Right lung (tissue), 10 donors: ENCODE measurements at places on chromosomes 12 and 14. TPM values are rescaled to one million over a fixed set of nuclear protein-coding genes. Genes with fewer than 3 reads are reported as not detected.

- DNase-seq: no peak
Measured at GRCh38 chr14:104638190-104638589, 33.6 kb upstream of the TMEM179 start.

DNA sequence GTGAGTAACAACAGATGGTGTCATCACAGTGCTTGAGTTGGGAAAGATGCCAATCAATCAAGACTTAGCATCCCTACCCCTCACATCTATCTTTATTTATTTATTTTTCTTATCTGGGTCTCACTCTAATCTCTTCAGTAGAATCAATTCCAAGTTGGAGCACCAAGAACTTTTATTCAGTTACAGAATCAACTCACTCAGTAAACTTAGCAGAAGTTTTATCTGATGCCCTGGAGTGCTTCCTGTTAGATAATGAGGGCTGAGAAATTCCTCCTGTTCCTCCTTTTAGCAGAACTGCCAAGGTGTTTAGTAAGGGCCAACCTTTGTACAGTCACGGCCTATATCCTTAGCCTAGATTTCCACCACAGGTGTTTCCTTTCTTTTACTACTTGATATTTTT lies 11.3 kb upstream of the SLC5A8 start:
- no peak for DNase-seq

DNA sequence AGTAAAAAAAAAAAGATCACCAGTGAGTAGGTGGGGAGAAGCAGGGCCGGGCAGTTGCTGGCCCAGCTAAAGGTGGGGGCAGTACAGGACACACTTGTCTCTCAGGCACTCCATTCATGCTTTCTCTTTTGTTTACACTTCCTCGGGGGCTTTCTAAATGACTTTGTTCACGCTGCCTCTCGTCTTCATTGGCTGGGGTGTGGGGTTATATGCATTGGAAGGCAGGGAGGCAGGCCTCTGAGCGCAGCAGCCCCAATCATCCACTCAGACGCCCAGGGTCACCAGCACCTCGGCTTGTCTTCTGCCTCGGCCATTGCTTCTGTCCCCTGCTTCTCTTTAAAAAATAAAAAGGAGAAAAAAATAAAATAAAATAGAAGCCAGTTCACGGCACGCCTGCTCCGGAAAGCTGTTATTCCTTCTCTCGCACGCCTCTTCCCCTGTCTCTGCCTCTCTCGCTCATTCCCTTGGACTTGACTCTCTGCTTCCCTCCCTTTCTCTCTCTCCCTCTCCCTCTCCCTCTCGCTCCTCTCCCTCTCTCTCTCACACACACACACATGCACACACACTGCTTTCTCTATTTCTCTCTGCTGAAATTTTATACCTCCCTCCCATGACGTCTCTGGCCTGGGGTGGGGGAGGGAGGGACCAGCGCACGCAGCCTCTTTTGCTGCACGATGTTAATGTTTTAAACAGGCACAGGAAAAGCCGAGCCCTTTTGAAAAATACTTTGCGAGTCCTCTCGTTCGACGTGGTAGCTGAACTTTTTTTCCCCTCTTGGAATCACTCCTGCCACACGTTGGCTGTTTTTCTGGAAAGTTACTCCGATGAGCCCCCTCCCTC lies at the start of gene TGFB3:
Gene TGFB3, minus strand, starts transcription at position 570 of the 840 bp plus-strand sequence. CDS start 1,102 bp downstream, outside the sequence.
- DNase-seq: peak; percentile 94

- no peak for DNase-seq
Measured at GRCh38 chr12:11941606-11942337, 129.0 kb upstream of the BCL2L14 start.

DNA sequence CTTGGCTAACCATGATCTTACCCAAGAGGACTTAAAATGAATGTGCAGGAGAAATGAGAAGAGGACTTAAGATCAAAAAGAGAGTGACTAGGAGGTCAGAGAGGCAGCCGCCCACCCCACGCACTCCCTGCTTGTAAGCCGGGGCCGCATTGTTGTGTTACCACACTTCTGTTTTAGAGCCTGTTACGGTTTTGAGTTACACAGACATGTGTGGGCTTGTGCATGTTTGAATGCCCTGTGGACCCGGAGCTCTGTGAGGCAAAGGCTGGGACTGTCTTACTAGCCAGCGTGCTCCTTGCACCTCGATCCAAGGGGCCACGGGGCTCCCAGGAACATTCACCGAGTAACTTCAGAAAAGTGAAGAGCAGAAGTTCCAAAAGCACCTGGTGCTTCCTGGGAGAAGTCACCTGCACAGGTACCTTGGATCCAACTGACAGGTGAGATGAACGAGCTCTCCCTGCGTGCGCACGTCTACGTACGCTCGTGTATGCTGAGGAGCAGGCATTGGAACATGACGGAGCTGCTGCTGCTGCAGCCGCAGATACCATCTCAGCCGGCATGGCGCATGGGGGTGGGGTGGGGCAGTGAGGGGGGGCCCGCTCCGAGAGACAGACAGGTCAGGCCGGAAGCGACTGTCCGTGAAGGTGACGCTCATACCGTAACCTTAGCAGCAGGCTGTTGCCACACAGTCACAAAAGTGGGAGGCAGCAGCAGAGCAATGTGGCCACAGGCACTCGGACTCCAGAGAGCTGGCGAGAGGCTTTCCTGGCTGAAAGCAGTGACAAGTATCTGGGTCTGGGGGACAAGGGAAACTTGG lies 23.7 kb downstream of the SFSWAP start:
- DNase-seq: no peak

GRCh38 chr12:3777206-3777809 lies 24.4 kb upstream of the CRACR2A start:
- peak; percentile 24 for DNase-seq

- DNase-seq: no peak
Measured at GRCh38 chr12:52800259-52800917, 4.5 kb upstream of the KRT3 start.

- DNase-seq: no peak
Measured at GRCh38 chr14:71049435-71050133, 142.3 kb downstream of the PCNX1 start.

GRCh38 chr12:48119078-48119833 lies at the start of gene PFKM:
TSS of gene PFKM (plus strand) at chr12:48119364. CDS start at chr12:48122775, 3,411 bp downstream.
- DNase-seq: peak; percentile 84

DNA sequence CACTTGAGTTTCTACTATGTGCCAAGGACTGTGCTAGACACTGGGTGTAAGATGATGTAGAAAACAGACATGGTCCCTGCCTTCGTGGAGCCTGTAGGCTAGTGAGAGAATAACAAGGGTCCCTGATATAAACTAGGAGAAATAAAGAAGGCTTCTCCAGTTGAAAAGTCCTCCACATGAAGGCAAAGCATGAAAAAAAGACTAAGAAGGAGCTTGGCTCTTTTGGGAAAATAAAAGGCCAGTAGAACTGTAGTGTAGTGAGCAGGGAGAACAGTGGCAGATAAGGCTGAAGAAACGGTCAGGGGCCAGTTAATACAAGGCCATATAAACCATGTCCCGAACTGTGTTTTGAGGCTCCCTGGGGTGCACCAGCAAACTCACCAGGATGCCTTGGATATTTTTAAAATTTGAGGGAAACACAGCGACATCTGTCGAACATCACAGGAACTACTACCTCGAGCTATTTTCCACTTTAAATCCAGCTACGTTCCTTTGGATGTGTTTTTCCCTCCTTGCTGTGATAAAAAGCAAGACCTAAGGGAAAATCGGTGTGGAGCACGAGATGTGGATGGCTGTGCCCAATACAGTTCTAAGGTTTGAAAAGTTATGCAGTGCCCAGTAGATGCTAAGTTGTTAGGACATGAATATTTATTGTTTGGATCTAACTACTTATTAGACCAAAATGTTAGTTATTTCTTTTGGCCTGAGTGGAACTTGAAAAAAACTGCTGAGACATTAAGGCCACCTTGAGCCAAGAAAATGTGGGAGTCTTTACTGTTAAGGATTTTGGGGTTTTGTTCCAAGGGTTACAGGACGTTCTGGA lies 8.5 kb upstream of the CFL2 start:
- DNase-seq: no peak

DNA sequence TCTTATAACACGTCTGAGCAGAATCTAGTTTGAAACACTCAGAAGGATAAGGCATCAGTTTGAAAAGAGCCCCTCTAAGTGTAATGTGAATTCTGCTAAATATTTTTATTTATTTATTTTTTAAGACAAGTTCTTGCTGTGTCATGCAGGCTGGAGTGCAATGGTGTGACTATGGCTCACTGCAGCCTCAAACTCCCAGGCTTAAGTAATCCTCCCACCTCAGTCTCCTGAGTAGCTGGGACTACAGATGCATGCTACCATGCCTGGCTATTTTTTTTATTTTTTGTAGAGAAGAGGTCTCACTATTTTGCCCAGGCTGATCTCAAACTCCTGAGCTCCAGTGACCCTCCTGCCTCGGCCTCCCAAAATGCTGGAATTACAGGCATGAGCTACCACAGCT lies 225.9 kb upstream of the SEL1L start:
- DNase-seq: no peak

DNA sequence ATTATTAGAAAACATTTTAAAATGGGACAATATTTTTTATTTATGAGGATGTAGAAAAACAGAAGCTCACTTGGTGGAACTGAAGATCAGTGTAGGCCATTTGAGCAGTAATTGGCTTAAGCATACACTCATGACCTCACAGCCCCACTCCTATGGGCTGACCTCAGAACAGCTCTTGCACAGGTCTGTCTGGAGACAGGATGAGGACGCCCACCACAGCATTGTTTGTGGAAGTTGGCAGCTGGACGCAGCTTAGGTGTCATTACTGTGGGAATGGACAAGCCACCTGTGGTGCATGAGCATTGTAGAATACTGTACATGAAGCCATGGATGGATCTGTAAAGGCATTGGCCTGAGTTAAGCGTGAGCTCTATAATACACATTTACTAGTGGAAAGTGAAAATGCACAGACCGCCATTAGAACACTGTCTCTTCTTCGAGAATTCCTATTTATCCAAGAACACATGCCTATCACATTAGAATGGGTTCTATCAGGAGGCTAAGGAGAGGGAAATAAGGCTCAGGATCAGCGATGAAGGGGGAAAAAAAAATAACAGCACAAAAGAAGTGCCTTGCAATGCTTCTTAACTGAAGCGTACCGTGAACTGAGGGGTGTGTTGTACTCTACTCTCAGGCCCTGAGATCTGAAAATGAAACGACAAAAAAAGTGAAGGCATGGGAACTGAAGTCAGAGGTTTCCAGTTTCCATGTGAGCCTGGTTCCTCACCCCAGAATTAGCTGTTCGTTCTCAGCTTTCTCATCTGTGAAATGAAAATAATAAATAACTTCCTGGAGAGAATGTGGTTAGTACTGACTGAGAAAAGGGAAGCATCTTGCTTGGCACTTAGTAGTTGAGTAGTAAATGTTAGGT lies 33.6 kb downstream of the KCNA1 start:
- no peak for DNase-seq

GRCh38 chr12:116950628-116951325 lies 40.0 kb downstream of the FBXW8 start:
- DNase-seq: no peak

- DNase-seq: no peak
Measured at GRCh38 chr14:55467307-55467706, 26.9 kb upstream of the TBPL2 start.

DNA sequence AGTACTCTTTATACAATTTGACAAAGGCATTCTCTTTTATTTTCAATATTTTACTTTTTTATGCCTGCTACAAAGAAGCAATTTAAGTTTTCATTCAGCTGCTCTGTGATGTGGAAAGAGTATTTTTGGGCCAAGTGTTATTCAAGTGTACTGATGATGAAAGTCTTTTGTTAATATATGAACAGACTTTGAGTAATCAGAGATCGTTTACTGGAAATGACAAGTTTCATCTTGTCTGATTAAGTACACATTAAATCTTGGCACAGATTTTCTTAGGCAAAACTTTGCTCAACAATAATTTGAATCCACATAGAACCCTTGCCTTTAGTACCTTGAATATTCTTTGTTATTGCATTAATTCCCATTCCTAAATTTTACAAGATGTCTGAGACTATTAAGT lies 13.3 kb upstream of the PZP start:
- DNase-seq: peak; percentile 76

DNA sequence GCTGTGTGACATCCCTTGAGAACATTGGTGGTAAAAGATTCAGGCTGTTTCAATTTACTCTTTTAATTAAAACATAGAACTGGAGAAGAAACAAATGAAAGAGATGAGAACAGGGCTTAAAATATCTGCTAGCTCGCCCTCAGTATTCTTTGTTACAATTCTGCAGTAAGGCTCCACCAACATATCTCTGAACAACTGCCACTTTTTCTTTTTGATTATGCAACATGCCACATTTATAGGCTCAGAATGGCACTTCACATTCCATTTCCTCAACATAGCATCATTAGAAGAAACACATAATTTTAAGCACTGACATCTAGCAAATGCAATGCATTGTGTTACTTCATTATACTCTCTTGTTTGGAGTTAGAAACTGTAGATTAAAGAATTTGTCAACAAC lies 1315.2 kb downstream of the LRFN5 start:
- DNase-seq: peak; percentile 18

GRCh38 chr14:90093942-90094595 lies 32.3 kb downstream of the KCNK13 start:
- no peak for DNase-seq

DNA sequence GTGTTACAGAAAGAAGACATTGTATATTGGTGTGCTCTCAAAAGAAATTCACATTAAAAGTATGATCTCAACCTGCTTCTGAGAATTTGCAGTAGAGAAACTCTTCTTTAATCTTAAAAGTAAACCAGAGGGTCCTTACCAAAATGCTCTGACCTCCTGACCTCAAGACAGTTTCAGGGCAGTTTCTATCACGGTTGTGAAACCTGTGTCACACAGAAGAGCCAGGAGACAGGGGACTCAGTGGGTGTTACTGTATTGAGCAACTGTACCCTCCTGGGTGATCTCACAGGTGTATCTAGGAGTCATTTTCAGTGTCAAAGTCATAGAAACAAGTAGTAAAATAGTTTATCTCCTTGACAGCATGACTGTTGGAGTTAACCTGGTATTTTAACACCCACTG lies 178.0 kb downstream of the GRIP1 start:
- no peak for DNase-seq

DNA sequence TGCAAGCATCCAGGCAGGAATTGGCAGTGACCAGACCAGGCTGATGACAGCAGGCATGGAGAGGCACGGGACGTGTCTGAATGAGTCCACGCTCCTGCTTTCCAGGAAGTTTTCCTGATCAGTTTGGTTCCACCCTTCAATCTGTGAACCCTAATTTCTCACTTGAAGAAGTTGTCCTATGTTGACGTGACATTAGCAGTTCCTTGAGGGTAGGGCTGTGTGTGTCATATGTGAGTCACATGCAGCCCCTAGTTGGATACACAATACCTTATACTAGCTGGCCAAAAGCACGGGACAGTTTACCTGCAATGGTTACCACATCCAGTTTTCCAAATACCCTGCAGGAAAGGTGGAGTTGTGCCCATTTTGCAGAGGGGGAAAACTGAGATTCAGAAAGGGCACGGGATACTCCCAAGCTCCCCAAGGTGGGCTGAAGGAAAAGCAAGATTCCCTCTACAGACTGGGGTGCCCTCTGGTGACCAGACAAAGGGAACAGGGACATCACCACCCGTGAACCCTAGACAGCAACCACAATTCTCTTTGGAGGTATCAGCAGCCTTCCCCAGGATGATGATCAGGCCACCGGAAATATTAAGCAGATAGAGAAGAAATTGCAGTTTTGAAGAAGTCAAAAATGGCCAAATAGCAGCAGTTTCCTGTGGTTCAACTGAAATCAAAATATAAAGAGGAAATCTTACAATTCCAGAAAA lies 194.5 kb downstream of the PHETA1 start:
- DNase-seq: no peak

Gene CLEC1A
- 19.9 TPM for polyA plus RNA-seq

Gene FAM90A1
- polyA plus RNA-seq: 3.6 TPM

Gene ADAM21
- 0.89 TPM for polyA plus RNA-seq

Gene SERPINA5
- polyA plus RNA-seq: 0.33 TPM

Gene GALNT6
- 1.4 TPM for polyA plus RNA-seq

Gene CCT2
- polyA plus RNA-seq: 248 TPM

Gene SPSB2
- polyA plus RNA-seq: 5.6 TPM

Gene OR4Q2
- not detected for polyA plus RNA-seq

Gene KRT78
- polyA plus RNA-seq: not detected

Gene ANAPC7
- 86.4 TPM for polyA plus RNA-seq

Gene RNASE3
- 0.65 TPM for polyA plus RNA-seq
